Mononuclear cell (primary cell): ENCODE measurements at places on chromosomes 11 and 22. TPM values are rescaled to one million over a fixed set of nuclear protein-coding genes. Genes with fewer than 3 reads are reported as not detected.

The MAPK8IP2 gene
- total RNA-seq = 0.10 TPM

The UPK2 gene
- not detected for total RNA-seq

The CCDC87 gene
- 0.21 TPM for total RNA-seq

The NPAS4 gene
- not detected for total RNA-seq

The OR10A2 gene
- total RNA-seq = not detected

The CCS gene
- total RNA-seq = 10.7 TPM

The C22orf23 gene
- total RNA-seq = not detected

The CST6 gene
- total RNA-seq = not detected

The RIMBP3B gene
- total RNA-seq = not detected

The RASGRP2 gene
- total RNA-seq = 126 TPM

The DDI1 gene
- total RNA-seq = not detected

The PAK1 gene
- 29.2 TPM for total RNA-seq

The DDTL gene
- 3.8 TPM for total RNA-seq

The RASSF10 gene
- total RNA-seq = not detected

The TRAF6 gene
- 48.0 TPM for total RNA-seq

The TMEM41B gene
- total RNA-seq = 34.2 TPM

The KCNJ1 gene
- total RNA-seq = 0.10 TPM

The C11orf97 gene
- total RNA-seq = not detected

The SORL1 gene
- 216 TPM for total RNA-seq

The IFITM10 gene
- total RNA-seq = 4.8 TPM

The POU2AF1 gene
- total RNA-seq = 3.4 TPM

The OR2AT4 gene
- not detected for total RNA-seq

The TRIM22 gene
- 252 TPM for total RNA-seq

The ACTN3 gene
- total RNA-seq = not detected

The KRTAP5-7 gene
- 0.10 TPM for total RNA-seq

The TSPO gene
- 217 TPM for total RNA-seq

The GLB1L3 gene
- 0.52 TPM for total RNA-seq

The ANO9 gene
- 19.9 TPM for total RNA-seq

The PHLDA2 gene
- total RNA-seq = 1.7 TPM

The MGAT3 gene
- 0.21 TPM for total RNA-seq

The TIMP3 gene
- total RNA-seq = 0.21 TPM

The OR52I1 gene
- not detected for total RNA-seq

The PLAAT2 gene
- total RNA-seq = not detected

The PDHX gene
- total RNA-seq = 16.9 TPM

The C22orf31 gene
- not detected for total RNA-seq

The OR51B4 gene
- not detected for total RNA-seq

The CENPM gene
- total RNA-seq = 11.9 TPM

The AP2A2 gene
- total RNA-seq = 40.0 TPM

The CRYBB2 gene
- total RNA-seq = not detected

The SLC22A12 gene
- total RNA-seq = not detected

The OR51E2 gene
- total RNA-seq = 0.10 TPM

The MIAT gene
- 15.8 TPM for total RNA-seq

The FIBP gene
- 40.3 TPM for total RNA-seq

The OR5D14 gene
- total RNA-seq = not detected

The VPREB1 gene
- not detected for total RNA-seq

The CLTCL1 gene
- 1.7 TPM for total RNA-seq

The TMEM191C gene
- 2.1 TPM for total RNA-seq

The SCARF2 gene
- 1.6 TPM for total RNA-seq

The RGL4 gene
- total RNA-seq = 9.2 TPM

The TBX10 gene
- not detected for total RNA-seq

The BLID gene
- not detected for total RNA-seq

The OR5A1 gene
- under 0.01 TPM for total RNA-seq

The PLAAT5 gene
- total RNA-seq = 0.42 TPM

The SLC5A4 gene
- not detected for total RNA-seq

The BRSK2 gene
- total RNA-seq = 0.10 TPM

The SEPTIN5 gene
- 20.9 TPM for total RNA-seq

The LUZP2 gene
- not detected for total RNA-seq

The C11orf91 gene
- total RNA-seq = not detected
